Activated CD4-positive, alpha-beta T cell treated with anti-CD3 and anti-CD28 coated beads, Interleukin-2, amount 10 ng/mL, durations not matched to agents 7 days and 5 days (primary cell): ENCODE measurements at places on chromosomes 5 and 9. TPM values are rescaled to one million over a fixed set of nuclear protein-coding genes. Genes with fewer than 3 reads are reported as not detected.

DNA sequence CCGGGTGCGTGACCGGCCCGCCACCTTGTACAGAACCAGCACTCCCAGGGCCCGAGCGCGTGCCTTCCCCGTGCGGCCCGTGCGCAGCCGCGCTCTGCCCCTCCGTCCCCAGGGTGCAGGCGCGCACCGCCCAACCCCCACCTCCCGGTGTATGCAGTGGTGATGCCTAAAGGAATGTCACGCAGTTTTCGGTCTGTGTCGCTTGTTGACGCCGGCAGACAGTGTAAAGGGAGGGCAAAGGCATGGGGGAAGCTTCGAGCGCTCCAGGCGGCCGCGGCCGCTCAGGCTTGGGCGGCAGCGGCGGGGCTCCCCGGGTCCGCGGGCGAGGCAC lies 1.3 kb downstream of the LRRC26 start:
- DNase-seq: no peak

DNA sequence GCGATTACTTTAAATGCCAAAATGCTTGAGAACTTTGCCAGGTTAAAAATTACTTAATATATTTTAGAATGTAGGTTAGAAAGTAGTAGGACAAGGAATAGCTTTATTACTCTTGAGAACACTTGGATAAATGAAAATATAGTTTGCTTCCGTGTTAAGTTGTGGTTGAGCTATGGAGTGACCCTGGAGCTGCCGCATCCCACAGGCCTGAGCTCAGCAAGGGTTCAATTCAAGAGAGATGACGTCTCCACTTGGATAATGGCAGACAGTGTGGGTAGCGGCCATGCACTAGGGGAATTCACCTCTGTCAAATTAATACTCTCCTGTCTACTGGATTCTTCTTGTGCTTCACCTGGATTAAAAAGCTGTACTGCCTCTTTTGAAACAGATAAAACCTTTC lies 105.0 kb downstream of the GAPVD1 start:
- no peak for DNase-seq

DNA sequence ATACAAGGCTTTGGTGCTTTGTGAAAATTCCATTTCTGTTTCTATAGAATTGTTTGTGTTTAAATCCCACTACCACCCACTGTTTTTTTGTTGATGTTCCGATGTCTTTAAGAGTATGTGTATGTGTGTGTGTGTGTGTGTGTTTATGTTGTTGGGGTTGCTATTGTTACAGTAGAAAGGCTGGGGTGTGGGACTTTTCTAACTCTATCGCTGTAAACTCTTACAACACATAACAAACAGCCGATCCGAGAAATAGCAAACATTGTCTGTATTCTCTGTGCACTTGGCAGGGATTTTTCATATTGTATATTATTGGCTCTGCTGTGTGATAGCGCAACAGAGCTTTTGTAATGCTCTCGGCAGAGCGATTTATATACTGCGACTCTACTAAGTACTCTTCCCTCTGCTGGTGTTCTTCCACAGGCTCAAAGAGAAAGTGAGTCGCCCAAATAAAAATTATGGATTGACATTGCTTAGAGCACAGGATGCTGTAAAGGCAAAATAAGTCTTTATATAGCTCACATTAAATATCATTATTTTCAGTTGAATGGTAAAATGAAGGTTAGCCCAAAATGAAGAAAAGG lies 492.2 kb upstream of the ARRDC3 start:
- DNase-seq: no peak

- DNase-seq: no peak
Observed at GRCh38 chr9:4263591-4263990, 36.3 kb downstream of the GLIS3 start.

- DNase-seq: no peak
Observed at GRCh38 chr5:159319363-159319762, 10.9 kb downstream of the IL12B start.

- DNase-seq: peak; percentile 72
Observed at GRCh38 chr9:136629879-136630661, 32.6 kb upstream of the EGFL7 start.

GRCh38 chr5:179169836-179170235 lies 109.7 kb downstream of the ZNF354C start:
- no peak for DNase-seq

Gene MEF2C
- 0.10 TPM for total RNA-seq

Gene SLC23A1
- total RNA-seq: 0.77 TPM

Gene PLPP6
- 10.3 TPM for total RNA-seq

Gene HSDL2
- 18.4 TPM for total RNA-seq

Gene LCN15
- total RNA-seq: not detected

Gene PAEP
- total RNA-seq: not detected
